ENCODE measurements at places on chromosomes 5 and 9.

DNA sequence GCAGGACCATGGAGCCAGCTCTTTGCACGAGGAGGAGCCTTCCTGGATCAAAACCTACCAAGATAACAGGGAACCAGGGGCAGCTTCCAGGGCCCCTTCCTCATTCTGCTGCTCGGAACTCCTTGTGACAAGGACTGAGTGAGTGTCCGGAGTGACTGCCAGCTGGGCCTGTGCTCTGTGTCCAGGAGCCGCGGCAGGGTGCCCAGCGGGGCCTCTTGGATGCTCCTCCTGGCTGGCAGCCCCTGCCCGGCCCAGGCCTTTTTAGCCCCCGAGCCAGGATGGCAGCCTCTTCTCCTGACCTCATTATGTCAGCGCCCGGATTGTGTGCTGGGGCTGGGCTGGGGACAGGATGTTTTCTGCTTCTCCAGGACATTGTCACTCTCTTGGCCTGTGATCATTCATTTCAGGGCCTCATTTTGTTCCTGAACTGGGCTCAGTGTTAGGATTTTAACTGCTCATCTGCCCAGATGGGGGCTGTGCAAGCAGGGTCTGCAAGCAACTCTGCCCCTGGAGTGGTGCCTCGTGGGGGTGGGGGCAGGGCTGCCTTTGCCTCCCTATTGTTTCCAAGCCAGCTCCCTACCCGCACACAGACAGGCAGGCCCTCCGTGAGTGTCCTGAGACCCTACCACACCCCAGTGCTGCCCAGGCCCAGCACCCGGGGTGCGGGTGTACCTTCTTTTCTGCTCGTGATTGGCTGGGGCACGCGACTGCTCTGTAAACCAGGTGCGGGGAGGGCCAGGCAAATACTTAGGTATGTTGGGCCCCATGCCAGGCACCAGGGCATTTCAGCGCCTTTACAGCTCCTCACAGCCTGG is 161.6 kb downstream of the COL23A1 start:
- DNase-seq, result no peak

DNA sequence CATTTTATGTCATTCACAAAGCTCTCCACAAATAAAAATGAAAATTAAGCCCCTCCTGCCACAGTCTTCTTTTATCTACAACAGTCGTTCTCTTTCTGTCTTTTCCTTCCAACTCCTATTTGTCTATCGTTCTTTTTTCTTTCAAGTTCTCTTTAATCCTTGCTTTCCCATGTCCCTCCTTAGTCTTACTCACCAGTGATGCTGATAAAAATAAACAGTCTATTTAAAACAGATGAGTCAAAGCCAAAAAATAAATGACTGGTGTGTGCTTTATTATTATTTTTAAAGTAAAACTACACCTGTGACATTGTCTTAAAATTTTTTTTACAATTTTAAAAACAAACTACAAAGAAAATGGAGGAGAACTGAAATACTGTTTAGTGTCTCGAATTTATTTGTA is 137.1 kb upstream of the TMEM161B start:
- no peak for DNase-seq

DNA sequence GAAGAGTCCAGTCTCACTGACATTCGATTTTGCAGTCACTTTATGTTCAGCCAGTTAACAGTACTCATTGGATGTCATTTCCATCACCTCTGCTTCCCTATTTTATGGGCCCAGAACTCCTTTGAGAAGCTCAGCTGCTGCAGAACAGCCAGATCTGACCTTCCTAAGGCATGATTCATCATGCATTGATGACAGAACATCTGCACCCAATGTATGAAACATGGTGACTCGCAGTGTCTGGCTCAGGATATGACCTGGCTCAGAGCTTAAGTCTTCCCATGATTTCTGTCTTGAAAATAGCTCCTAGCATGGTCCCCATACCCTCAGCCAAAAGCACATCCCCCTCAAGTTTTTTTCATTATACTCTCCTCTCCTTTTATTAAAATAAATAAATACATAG is 92.6 kb upstream of the TRIM32 start:
- peak; percentile 78 for DNase-seq

DNA sequence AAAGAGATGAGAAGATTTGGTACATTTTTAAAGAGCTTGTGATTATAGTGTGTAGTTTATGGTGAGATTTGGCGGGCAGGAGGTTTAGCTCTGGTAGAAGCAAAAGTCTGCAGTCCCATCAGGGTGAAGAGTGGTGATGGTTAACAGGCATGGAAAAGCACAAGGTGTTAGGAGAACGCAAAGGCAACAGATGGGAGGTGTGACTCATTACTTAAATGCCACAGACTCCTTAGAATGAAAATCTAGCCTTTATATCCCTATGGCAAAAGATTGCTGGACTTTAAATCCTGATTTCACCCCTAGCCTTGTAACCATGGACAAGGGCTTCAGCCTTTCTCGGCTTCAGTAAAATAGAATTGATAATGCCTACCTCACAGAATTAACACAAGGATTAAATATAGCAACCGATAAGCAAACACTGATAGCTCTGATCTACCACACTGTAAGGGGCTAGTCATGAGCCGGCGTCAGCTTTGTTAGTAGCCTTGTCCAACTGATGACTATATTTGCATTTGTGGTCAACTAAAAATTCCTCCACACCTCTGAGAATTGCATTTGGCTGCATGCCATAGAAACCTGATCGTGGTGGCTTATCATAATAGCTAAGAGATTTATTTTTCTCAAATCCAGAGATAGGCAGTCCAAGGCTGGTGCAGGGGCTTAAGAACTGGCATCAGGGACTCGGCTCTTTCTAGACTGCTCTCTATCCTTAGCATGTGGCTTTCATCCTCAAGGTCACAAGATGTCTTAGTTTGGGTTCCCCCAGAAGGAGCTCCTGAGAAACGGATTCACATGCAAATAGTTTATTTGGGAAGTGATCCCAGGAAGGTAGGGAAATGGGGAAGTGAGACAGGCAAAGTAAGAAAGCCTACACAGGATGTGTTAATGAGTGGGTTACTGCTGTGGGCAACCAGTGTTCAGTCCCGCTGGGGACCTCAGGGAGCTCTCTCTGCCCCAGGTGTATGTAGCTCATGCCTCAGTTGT is 19.6 kb downstream of the MFAP3 start:
- DNase-seq, result no peak

GRCh38 chr9:91978740-91979414 is 28.8 kb upstream of the ROR2 start:
- DNase-seq, result peak; percentile 78

DNA sequence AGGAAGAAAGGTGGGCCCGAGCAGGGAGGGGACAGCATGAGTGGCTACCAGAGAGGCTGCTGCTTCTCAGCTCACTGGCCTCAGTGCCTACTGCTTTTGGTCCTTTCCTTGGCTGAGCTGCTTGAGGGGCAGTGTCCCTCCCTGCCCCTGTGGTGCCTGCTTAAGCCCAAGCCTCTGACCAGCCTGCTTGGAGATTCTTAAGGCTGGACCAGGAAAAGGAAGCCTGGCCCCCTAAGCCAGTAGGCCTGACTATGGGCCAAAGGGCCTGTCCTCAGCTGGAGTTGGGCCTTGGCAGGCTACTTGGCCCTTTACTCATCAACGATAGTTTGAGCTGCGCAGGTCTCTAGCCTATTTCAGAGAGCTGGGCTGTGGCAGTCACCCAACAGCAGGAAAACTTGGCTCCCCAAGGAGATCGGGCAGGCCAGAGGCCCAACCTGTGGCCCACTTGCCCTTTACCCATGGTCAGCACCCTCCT is 24.9 kb downstream of the TCF7 start:
- no peak for DNase-seq

Measured in GM04504 (cell line).